ENCODE measurements at places on chromosomes 3 and 15. TPM values are rescaled to one million over a fixed set of nuclear protein-coding genes. Genes with fewer than 3 reads are reported as not detected.

DNA sequence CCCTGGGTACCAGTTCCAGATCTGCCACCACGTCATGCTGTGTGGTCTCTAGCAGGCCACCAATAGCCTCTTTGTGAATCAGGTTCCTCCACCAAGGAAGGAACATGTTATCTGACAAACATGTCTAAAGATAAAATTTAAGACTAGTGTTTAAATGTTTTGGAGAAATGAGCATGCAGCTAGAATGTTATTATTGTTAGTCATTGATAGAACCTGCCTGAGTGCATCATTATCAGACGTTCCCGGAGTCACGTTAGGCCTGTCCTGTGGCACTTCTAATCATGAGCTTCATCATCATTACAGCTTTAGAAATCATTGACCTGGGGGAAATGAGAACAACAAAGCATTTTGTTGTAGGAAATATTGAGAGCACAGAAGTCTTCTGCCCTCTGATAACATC lies 58.9 kb upstream of the FURIN start:
- no peak for DNase-seq

DNA sequence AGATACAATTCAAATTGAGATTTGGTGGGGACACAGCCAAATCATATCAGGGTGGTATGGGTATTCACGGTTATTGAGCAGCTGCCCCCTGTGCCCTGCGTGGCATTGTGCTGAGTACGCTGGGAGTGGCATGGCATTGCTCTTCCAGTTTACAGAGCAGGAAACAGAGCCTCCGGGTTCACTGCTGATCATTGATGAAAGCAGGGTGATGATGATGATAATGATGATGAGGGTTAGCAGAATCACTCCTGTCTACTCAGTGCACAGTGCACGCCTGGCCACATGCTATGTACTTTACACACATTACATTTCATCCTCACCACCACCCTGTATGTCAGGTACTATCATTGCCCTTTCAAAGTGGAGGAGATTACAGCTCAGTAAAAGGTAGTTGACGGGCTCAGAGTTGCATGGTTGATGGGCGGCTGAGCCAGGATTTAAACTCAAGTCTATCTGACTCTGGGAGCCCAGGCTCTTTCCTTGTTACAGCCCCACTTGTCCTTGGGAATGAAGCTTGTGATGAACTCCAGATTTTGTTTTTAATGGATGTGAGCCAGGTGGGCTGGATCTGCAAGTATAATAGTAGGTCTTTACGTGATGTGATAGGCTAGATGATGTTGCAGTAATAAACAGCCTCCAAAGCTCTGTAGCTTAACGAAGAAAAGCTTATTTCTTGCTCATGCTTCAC lies 87.6 kb upstream of the MYZAP start:
- DNase-seq: no peak

GRCh38 chr15:63187589-63188226 lies 1.7 kb upstream of the RAB8B start:
- DNase-seq: no peak

GOLGA6L10 gene
- 0.96 TPM for total RNA-seq

GRCh38 chr15:70210076-70210475 lies 112.4 kb upstream of the TLE3 start:
- DNase-seq: no peak

SYNPR gene
- not detected for total RNA-seq

GRCh38 chr3:183213415-183214276 lies 39.4 kb upstream of the B3GNT5 start:
- no peak for DNase-seq

- DNase-seq: peak; percentile 78
Observed at GRCh38 chr3:32414522-32415202, 23.0 kb downstream of the CMTM7 start.

PRR20G gene
- total RNA-seq: not detected

CA12 gene
- 0.12 TPM for total RNA-seq

DNA sequence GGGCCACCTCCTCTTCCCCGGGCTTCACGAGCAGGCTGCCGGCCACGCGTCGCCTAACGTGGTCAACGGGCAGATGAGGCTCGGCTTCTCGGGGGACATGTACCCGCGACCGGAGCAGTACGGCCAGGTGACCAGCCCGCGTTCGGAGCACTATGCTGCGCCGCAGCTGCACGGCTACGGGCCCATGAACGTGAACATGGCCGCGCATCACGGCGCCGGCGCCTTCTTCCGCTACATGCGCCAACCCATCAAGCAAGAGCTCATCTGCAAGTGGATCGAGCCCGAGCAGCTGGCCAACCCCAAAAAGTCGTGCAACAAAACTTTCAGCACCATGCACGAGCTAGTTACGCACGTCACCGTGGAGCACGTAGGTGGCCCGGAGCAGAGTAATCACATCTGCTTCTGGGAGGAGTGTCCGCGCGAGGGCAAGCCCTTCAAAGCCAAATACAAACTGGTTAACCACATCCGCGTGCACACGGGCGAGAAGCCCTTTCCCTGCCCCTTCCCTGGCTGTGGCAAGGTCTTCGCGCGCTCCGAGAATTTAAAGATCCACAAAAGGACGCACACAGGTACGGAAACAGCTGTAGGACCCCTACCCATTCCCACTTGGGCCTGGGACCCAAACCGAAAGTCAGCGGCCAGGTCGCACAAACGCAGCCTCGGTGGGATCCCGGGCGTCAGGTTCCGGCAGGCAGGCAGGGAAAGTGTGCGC lies 1.5 kb downstream of the ZIC1 start:
- no peak for DNase-seq

Measured in activated naive CD4-positive, alpha-beta T cell treated with anti-CD3 and anti-CD28 coated beads for 36 hours (primary cell).